ENCODE measurements at places on chromosomes 12 and 14.

GRCh38 chr12:10614056-10614370 is 604 bp upstream of the MAGOHB start:
- DNase-seq, result no peak

GRCh38 chr14:97456958-97457357 is 659.8 kb downstream of the VRK1 start:
- no peak for DNase-seq

DNA sequence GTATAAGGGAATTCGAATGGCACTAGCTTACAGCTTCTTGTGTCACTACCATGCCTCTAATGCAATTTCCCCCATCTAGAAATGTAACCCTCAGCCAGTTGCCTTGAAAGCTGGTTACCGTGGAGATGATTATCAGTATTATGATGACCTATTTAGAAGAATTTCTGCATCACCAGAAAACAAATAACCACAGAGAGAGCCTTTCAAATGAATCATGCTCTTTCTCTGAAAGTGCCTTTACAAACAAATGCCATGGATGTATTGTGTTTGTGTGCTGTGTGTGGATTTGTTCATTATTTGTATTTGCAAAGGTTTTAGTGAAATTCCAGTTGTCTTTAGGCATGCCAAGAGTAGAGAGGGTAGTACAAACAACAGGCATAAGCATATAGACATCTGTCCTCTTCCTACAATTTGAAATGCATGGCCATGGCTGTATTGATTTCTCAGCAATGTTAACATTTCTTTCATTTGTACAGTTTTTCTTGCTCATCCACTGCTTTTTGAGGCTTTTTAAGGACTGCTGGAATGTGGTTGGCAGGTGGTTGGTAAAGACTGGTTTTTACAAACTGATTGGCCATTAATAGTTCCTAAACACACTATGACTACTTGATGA is 266.5 kb downstream of the PAWR start:
- DNase-seq, result no peak

- no peak for DNase-seq
Observed at GRCh38 chr14:38342803-38343202, 86.9 kb upstream of the CLEC14A start.

- peak; percentile 65 for DNase-seq
Observed at GRCh38 chr12:57340104-57340503, 89.1 kb upstream of the STAC3 start.

DNA sequence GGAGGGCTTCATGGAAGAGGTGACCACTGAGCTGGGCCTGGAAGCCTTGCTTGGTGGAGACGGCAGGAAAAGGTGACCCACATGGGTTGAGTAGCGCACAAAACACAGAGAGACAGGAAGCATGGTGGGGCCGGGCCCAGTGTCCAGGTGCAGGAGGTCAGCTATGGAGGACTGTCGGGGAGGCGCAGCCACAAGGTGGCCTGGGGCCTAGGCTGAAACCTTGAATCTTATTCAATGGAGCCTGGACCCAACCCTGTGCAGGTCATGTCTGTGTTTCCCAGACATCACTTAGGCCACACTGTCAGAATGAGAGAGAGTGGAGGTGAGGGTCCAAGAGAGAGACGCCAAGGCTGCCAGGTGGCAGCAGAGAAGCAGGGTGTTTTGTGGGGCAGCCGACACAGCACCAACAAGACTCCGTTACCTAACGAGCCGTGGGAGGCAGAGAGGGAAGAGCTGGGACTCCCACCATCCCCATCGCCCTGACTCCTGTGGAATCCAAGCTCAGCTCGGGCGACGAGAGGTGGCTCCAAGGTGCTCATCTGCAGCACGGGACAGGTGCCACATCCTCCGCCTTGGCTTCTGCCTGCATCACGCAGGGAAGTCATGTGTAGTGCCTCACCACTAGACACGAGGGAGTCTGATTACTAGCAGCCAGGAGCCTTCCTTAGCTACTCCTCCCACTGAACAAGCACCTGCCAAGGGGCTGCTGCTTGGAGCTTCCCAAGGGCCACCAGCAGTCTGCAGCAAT is 38.7 kb downstream of the DEGS2 start:
- DNase-seq, result no peak

DNA sequence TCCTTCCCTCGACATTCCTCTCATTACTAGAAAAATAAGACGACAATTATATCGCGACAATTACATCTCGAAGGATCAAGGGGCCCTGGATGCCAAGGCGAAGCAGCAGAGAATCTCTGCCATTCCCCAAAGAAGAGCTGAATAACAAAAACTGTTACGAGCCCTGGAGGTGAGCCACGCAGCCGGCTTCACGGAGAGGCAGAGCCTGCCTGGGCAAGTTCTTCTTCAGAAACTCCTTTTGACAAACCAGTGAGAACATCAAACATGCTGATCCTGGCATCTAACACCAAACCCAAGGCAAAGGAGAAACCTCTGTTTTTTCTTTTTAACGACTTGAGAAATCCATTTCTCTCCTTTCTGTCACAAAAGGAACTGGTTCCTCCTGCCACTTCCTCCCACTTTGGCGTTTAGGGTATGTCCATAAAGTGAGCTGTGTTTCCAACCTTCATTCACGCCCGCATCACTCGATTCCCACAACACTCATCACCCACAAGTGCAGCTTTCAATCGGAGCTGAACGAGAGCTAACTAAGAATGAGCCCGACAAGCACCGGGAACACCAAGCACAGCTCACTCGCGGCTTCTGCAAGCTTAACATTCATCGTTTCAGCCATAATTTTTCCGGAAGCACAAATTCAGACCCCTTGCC is 21.5 kb downstream of the CCDC88C start:
- no peak for DNase-seq

GRCh38 chr14:83847102-83847501 is 1682.8 kb upstream of the FLRT2 start:
- DNase-seq, result no peak

GRCh38 chr12:33944703-33945437 is 77.4 kb upstream of the ALG10 start:
- no peak for DNase-seq

DNA sequence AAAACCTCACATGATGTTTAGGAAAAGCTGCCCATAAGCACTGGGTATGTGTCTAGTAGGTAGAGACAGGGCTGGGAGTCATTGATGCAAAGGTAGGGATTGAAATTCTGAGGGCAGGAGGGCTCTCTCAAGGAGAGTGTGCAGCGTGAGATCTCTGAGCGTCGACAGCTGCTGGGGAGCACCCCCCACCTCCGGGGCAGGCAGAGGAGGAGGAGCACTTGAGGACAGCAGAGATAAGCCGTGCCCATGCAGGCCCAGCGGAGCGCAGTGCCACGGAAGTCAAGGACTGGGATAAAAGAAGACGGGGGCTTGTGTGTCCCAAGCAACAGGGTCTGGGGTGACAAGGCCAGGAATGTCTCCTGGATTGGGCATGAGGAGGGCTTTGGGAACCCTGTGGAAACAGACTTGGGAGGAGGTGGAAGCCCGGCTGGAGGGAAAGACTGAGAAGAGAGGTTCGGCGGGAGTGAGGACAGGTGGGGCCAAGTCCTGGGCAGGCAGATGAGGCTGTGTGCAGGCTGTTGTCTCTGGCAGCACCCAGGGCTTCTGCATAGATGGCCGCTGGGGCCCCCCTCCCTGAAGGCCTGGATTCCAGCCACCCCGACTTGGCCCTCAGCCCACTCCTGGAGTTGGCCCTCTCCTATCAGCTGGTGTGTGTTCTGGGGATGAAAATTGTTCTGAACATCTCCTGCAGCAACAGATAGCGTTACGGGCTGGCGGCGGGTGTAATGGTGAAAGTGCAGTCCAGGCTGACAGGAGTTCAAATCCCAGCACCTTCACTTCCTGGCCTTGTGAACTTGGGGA is 1.9 kb downstream of the CACNA2D4 start:
- DNase-seq, result peak; percentile 58

GRCh38 chr14:27211741-27212140 is 613.9 kb upstream of the NOVA1 start:
- no peak for DNase-seq

GRCh38 chr14:57737598-57737997 is 128.3 kb downstream of the SLC35F4 start:
- DNase-seq, result no peak

DNA sequence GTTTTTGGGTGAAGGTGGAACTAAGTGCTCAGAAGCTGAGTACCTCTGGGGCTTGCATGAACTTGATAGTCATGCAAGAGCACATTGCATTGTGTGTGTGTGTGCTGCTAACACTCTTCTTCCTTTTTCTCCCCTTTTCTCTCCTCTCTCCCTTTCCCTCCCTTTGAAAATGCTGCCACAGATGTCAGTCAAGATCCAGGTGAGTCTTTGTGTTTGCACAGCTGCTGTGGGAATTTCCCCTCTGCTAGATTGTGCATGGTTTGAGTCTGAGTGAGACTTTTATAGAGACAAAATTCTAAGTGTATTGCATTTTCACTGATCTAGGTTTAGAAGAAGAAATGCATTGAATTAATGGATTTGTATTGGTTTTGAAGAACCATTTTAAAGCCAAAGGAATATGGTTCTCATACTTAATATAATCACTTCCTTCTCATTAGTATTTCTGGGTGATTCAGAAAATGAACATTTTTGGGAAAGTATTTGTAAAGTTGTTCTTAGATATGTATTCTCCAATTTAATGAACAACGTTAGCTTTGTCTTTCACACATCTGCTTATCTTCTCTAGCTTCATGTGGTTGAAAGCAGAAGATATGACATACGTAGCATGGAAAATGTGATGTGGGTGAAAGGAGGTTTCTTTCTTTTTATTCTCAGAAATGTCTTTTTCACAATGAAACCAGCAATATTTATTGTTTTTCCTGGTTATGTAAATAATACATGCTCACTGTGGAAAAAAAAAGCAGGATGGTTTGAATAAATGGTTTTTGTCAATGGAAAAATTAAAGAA is 108.5 kb downstream of the NRXN3 start:
- no peak for DNase-seq

GRCh38 chr12:58537278-58537677 is 383.0 kb downstream of the LRIG3 start:
- DNase-seq, result no peak

DNA sequence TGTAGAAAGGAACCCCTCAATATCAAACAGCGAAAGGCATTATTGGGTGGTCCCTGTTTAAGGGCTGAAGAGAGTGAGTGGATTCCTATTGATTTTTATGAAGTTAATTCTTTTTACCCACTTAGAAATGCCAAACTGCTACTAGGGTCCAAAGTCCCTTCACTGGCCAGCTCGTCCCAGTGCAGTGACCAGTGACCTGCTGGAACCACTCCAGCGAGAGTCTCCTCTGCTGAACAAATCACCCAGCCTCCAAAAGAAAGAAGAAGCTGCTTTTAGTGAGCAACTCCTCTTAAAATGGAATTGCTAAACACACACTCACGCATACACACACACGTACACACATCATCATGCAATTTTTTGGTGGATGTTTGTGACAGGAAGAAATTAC is 198.2 kb upstream of the PLEKHG7 start:
- DNase-seq, result no peak

GRCh38 chr14:30958555-30959407 is 66.7 kb upstream of the AP4S1 start:
- DNase-seq, result no peak

DNA sequence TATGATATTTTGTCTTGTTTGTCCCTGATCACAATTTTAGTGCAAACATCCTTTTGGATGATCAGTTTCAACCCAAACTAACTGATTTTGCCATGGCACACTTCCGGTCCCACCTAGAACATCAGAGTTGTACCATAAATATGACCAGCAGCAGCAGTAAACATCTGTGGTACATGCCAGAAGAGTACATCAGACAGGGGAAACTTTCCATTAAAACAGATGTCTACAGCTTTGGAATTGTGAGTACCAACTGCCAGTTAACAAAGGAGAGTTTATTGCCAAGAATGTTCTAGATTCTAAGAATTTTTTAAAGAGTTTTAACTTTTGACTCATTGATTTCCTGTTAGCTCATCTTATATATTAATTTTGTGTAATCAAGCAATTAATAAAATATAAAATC is 55.4 kb downstream of the IRAK3 start:
- no peak for DNase-seq

DNA sequence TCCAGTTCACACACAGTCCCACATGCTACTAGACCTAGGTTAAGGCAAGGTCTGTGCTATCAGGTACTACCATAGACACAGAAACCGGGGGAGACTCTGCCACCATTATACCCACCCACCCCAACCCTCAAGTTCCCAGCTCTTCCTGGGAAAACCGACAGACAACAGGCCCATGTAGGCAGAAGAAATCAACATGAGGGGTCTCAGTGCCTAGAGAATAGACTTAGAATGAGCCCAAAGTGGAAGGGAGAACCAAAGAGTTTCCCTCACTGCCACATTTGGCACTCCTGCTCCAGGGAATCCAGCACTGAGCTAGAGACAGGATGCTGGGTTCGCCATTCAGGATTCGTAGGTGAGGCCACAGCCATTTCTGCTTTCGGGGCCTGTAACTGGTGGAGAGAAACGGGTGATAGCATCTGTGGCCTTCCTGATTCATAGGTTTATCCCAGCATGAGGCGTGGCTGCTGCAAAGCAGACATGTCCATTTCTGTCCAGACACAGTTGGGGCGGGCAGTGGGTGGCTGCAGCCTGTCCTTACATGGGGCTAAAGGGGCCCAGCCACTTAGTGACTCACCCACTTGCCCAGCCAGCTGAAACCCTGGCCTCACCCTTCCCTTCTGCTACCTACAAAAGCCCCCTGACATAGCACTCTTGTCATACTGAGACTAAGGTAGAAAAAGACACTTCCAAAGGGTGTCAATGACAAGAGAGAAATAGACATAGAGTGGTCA is 69.4 kb downstream of the IRF2BPL start:
- DNase-seq, result no peak

GRCh38 chr12:118959985-118960560 is 21.3 kb upstream of the SRRM4 start:
- no peak for DNase-seq

DNA sequence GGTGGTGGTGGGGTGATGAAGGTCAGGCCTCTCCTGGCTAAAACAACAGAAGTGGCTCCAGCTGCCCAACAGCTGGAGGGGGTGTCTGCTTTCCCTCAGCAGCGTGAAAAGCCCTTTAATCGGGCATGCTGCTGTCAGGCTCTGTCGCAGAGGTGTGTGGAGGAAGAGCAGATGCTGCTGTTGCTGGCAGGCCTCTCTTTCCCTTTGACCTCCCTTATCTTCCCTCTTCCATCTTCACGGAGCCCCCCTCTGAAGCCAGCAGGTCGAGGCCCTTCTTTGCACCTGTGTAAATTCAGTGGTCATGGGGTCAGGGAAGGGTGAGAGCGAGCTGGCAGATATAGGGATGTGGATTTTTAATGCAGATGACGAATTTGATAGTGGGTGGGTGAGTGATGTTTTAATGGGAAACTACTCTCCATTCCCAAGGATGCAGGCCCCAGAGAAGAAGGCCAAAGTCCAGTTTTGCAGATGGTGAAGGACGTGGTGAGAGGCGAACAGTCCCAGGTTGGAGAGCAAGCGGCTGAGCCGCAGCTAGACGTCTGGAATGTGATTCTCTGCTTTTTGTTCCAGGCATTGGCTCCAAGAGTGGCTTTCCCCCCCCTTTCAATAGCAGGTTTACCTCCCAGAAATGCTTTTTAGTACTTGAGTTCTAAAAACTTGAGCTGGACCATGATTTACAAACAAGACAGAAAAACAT is 64.0 kb downstream of the SMOC1 start:
- DNase-seq, result no peak

DNA sequence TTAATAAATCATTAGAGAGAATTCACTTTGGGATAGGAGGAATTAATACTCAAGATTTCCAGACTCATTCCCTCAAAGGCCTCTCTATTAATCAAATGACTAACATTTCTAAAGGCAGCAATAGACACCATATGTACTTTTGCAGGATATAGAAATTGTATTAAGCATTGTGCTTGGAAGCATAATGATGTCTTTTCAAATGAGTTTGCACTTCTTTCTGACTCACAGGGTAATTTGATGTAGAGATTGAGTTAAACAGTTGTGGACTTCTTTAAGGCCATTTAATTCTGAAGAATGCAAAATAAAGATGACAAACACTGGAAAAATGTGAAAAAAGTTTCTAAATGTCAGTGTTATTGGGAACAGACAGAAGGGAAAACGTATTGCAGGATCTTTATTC is 63.4 kb upstream of the CSRP2 start:
- no peak for DNase-seq

All from right forelimb (tissue), 1 donor.